ENCODE measurements at places on chromosomes 1 and 21. TPM values are rescaled to one million over a fixed set of nuclear protein-coding genes. Genes with fewer than 3 reads are reported as not detected.

The NPPA gene
- total RNA-seq: not detected

The PRELP gene
- total RNA-seq: under 0.01 TPM

The NBPF19 gene
- 1.5 TPM for total RNA-seq

The KRTAP20-1 gene
- not detected for total RNA-seq

The OR2T27 gene
- not detected for total RNA-seq

All from bronchus fibroblast of lung (primary cell).